ENCODE measurements at places on chromosomes 1 and 21.

DNA sequence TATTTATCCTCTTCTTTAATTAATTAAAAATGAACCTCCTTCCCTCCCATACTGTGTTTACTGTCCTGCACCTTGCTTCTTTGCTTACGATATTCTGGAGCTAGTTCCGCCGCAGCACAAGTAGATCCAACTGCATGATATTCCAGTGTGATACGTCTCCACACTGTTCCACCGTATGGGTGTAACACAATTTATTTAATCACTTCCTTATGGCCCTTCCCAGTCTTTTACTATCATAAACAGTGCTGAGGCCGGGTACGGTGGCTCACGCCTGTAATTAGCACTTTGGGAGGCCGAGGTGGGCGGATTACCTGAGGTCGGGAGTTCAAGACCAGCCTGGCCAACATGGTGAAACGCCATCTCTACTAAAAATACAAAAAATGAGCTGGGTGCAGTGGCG, 25.7 kb downstream of the CNST start:
- DNase-seq: no peak

GRCh38 chr1:29450591-29450990, 214.3 kb downstream of the PTPRU start:
- no peak for DNase-seq

DNA sequence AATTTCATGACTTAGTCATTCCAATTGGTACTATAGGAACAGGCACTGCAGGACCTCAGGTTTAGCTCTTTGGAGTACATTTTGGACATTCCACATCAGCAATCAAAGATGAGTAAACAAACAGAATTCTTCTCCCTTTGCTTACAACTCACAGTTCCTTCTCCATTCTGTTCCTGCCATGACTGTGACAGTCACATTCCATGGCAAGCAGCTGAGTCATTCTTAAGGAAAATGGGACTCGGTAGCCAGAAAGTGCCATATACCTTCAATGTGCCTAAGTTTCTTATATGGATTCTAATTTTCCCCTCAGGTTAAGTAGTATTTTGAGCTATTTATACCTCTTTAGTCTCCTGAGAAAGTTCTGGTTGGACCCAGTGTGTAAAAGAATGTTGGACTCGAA, 25.6 kb downstream of the CRCT1 start:
- no peak for DNase-seq

GRCh38 chr1:234922987-234923386, 205.7 kb downstream of the TOMM20 start:
- DNase-seq: no peak

GRCh38 chr1:96418969-96419368, 302.6 kb upstream of the PTBP2 start:
- DNase-seq: no peak

- no peak for DNase-seq
These were observed 15.9 kb upstream of the EPB41 start for GRCh38 chr1:28898405-28898881.

DNA sequence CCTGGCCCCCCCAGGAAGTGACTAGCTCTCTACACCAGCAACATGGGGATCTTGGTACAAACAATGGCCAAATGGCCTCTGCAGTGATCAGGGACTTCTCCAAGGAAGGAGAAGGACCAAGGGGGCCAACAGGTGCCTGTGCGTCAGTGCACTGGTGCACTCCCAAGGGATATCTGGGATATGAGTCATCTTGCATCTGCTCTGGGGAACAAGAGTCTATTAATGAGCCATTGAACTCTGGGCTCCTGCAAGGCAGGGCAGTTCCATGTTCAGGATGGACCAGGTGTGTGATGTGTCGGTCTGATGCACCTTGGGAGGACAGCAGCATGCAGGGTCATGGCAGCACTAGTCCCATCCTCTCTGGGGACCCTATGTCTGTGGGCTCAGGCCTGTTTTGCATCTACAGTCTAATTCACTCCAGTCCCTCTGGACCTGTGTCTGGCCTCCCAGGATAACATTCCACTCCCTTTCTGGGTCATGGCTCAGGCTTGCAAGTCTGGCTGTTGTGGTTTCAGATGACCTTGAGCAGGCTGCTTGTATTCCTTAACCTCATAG, 125.3 kb downstream of the TRABD2B start:
- no peak for DNase-seq

- DNase-seq: no peak
These were observed 455.5 kb upstream of the ADAMTS5 start for GRCh38 chr21:27422435-27422834.

DNA sequence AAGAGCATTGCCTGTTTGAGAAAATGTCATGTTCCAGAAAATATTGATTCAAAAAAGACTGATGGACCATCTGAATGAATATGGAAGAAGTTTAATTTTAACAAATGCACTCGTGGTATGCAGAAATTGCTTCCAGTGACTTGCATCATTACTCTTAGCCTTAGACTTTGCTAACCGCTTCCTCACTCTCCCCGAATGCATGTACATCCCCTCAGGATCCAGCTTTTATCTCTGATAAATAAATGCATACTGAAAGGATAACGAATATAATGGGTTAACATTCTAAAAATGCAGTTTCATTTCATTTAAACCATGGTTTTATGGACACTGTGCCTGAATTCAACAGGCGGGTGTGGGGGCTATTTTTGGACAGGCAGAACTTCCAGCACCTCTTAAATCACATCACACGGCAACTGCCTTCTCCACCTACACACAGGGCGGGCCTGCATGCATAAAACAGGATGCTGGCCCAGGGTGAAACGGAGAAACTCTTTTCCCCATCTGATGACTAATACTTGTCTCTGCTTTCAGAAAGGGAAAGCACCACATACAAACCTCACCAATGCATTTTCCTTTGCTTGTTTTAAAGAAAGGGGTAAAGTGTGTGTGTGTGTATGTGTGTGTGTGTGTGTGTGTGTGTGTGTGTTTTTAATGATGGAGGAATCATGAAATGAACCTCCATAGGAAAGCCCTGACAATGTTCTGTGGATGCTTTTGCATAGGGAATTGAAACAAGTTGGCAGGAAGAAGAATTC, 48.7 kb downstream of the SPAG17 start:
- no peak for DNase-seq

DNA sequence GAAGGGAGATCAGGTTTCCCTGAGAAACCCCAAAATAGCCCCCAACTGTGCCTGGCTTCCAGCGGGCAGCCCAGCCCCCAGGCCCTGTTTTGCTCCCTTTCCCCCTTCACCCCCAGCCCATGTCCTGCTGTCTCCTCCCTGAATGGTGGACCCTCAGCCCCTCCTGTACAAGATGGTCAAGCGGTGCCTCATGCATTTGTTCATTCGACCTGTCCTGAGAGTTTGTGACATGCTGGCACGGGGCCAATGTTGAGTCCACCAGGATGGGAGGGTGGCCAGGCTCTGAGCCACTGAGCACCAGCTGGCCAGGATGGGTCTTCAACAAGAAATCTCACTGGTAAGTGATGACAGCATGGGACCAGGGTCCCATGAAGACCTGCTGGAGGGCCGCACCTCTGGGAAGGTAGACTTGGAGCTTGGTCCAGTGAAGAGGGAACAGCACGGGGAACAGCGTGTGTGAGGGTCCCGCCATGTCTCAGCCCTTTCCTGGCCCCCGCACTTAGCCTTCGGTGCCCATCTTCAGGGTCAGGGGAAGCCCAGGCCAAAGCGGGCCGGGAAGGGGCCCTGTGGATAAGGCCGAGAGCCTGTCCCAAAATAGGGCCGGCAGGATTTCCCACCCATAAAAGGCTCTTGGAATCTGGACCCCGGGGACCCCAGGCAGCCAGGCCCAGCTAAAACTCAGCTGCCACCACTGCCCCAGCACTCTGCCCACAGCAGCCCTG, at the start of gene CALML6:
TSS of gene CALML6 (plus strand) at position 290 of the 722 bp plus-strand sequence. CDS start at position 311, 21 bp downstream.
- no peak for DNase-seq

DNA sequence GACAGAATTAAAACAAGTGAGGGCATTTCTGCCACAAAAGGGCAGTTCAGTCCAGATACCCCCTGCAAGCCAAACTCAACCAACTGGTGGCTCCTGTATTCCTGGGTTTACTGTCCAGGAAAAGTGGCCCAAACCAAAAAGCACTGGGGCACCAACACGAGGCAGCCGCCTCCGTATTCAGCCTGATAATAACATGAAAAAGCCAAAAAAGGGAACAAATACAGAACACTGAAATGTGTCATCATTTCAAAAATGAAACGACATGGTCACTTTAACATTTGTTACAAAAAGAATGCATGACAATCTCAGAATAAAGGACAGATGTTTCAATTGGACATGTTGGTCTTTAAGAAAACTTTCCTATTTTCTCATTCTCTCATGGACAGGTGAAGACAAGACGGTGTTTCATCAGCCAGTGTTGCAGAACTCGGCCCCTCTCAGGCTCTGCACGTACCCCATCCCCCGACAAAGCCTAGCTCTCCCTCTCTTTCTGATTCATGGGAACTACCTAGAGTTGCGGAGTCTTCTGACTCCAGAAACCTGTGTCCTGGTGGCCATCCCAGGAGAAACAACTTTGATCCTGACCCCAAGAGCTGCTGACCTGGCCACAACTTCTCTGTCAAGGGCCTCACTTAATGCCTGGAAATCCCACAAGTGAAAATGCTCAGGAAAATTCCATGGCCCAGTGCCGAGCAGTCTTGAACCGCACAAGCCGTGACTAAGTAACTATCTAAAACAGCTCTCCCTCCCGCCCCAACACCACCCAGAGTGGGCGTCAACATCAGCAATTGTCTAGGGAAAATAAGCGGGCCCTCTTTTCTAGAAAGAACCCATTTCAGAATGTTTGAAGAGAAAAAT, 27.1 kb downstream of the ZBTB17 start:
- DNase-seq: no peak

DNA sequence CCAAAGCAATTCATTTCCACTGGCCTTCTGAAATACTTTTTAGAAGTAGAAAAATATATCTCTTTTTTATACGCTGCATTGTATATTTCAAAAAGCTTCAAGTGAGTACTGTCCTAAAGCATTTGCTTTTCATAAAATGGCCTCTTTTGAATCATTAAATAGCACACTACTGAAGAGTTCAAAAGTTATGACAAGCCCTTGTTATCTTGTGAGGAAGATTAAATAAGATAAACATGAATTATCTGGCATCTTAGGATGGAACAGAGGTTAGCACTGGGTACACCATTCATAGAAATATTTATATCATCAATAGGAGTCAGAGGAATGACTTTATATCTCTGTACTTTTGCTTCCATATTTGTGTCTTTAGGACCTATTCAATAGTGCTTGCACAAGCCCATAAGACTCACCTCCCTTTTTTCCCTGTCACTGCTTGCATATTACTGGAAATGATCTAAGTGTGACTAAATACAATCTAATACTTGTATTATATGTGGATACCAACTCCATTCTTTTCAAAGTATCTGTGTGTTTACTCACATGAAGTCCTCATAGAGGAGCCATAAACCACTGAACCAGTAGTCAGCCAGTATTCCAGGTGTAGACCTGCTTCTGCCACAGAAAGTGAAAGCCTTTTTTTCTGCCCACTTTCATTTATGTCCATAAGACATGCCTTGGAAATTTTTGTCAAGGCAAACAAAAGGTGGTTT, 274.2 kb upstream of the C1orf105 start:
- no peak for DNase-seq

GRCh38 chr1:113647164-113647563, 112.1 kb downstream of the PHTF1 start:
- DNase-seq: no peak

DNA sequence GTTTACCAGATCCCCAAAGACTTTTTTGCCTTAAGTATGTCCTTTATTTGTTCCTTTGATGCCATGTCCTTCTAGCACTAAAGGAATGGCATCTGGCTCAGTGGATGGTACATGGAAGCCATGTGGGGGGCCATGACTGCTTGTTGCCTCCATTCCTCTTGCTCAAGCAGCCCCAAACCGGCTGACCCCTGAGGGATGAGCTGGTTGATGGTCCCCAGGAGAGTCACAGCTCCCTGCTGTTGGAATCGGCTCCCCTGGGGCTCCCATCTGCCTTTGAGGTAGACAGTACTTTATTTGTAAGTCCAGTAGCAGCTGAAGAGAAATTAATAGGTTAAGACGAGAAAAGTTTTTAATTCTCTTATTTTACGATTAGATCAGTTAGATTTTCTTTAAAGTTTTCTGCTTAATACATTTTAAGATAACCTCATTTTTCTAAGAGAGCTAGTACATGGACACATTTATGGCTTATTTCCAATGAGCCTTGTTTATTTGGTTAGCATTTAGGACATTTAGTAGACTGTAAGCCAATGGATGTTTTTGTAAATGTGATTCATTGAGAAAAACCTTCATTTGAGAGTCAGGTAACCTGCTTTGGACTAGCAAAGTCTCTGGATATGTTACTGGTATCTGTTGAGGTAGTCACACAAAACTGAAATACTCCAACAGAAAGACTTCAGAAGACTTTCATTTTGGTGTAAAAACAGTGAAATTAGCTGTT, 88.2 kb downstream of the CAMTA1 start:
- DNase-seq: no peak

DNA sequence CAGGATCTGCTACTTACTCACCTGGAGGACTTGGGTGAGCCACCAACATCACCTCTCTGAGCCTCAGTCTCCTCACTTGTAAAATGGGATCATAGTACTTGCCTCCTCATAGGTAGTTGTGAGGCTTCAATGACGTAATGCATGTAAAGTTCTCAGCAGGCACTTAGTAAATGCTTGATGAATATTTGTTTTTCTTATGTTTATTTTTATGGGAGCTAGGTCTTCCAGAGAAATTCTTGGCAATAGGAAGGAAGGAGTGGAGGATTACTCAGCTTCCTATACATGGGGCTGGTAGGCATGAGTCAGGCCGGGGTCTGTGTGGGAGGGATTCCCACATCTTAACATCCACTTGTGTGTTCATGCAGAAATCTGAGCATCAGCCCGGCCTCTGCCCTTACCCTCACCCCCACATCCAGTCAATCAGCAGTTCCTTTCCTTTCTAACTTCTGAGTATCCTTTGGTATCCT, 95.4 kb upstream of the USP24 start:
- DNase-seq: no peak

DNA sequence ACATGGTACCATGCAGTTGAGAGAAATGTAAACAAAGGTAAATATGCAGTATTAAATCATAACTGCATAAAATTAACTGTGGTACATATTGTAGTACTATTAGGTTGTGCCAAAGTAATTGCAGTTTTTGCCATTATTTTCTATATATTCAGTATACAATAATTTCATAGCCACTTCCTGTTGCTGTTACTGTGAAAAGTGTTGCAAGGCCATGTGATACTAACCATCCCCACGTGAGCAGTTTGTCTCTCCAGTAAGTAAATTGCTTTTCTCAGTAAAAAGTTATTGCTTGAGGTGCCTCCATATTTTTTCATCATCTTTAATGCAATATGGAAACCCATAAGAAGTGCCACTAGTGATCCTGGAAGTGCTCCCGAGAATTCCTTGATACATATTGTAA, 19.6 kb upstream of the METTL18 start:
- no peak for DNase-seq

DNA sequence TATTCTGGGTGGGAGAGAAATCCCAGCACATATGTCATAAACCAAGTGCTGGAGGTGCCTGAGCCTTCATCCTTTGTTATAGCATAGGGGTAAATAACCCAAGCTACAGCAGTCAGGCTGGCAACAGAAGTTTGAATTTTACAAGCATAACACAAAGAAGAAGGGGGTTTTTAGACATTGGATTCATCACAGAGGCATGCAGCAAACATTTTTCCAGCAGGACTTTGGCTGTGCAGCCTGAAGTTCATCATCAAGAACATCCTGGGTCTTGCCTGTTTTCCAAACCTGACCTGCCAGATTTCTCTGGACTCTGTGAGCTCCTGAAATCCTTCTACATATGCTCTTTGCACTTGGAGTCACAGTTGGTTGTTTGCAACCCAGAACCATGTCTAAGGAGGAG, 16.2 kb downstream of the PTGER3 start:
- DNase-seq: no peak

GRCh38 chr1:226722901-226723656, 16.0 kb downstream of the ITPKB start:
- DNase-seq: no peak
